ENCODE measurements at places on chromosomes 7 and 10. TPM values are rescaled to one million over a fixed set of nuclear protein-coding genes. Genes with fewer than 3 reads are reported as not detected.

UPK3B gene
- 1.9 TPM for total RNA-seq

HTR7 gene
- total RNA-seq: 0.38 TPM

C7orf57 gene
- 0.63 TPM for total RNA-seq

IDI2 gene
- not detected for total RNA-seq

GRCh38 chr10:32377458-32378259 is 30.7 kb upstream of the EPC1 start:
- no peaks in the 10 kb centered on the region for H3K36me3 ChIP-seq
- H3K4me3 ChIP-seq: peak overlapping the region; percentile 97
- H3K4me1 ChIP-seq: no peaks in the 10 kb centered on the region
- no peaks in the 10 kb centered on the region for H3K27me3 ChIP-seq

- no peaks in the 10 kb centered on the region for H3K27me3 ChIP-seq
- no peaks in the 10 kb centered on the region for H3K36me3 ChIP-seq
- no peak overlapping the region for H3K27ac ChIP-seq
- no peak overlapping the region for H3K4me3 ChIP-seq
- H3K4me1 ChIP-seq: no peaks in the 10 kb centered on the region
- no peak for DNase-seq
Observed at GRCh38 chr10:86830043-86830591, 73.7 kb downstream of the BMPR1A start.

GRCh38 chr7:5237286-5237685 is 45.5 kb upstream of the SLC29A4 start:
- H3K4me1 ChIP-seq: no peaks in the 10 kb centered on the region
- no peak overlapping the region for H3K4me3 ChIP-seq
- no peaks in the 10 kb centered on the region for H3K36me3 ChIP-seq
- H3K27ac ChIP-seq: no peak overlapping the region

GRCh38 chr10:112952282-112953173 is 2.5 kb downstream of the TCF7L2 start:
- no peaks in the 10 kb centered on the region for H3K36me3 ChIP-seq
- H3K4me1 ChIP-seq: peaks cover 25% of the 10 kb centered on the region
- no peaks in the 10 kb centered on the region for H3K27me3 ChIP-seq
- peak overlapping the region; percentile 83 for H3K4me3 ChIP-seq
- peak; percentile 53 for DNase-seq

DNA sequence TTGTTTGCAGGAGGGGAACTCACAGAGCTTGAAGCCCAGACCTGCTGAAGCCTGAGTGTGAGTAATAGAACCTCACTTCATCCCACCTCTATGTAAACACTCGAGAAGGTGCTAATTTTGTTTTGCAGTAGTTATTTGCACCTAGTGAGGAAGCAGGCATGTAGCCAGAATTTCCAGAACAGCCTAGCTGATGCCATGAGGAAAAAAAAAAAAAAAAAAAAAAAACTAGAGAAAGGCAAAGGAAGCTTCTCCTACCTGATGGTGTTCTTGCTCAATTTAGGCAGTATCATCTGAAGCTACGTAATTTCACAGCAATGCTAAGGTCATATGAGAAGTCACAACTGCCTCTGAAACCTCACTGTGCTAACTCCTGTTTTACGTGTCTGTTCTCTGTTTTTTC is 13.6 kb upstream of the GPR37 start:
- no peak for DNase-seq
- no peaks in the 10 kb centered on the region for H3K27me3 ChIP-seq
- no peak overlapping the region for H3K4me3 ChIP-seq
- H3K27ac ChIP-seq: no peak overlapping the region

- peaks cover 48% of the 10 kb centered on the region for H3K36me3 ChIP-seq
- no peaks in the 10 kb centered on the region for H3K4me1 ChIP-seq
- H3K27me3 ChIP-seq: no peaks in the 10 kb centered on the region
- no peak overlapping the region for H3K27ac ChIP-seq
Observed at GRCh38 chr10:110584006-110584405, 16.5 kb downstream of the SMC3 start.

GRCh38 chr7:141844256-141844655 is 3.0 kb upstream of the PRSS37 start:
- no peak overlapping the region for H3K27ac ChIP-seq
- DNase-seq: no peak
- H3K4me1 ChIP-seq: no peaks in the 10 kb centered on the region

- peak; percentile 48 for DNase-seq
- no peaks in the 10 kb centered on the region for H3K36me3 ChIP-seq
- H3K27me3 ChIP-seq: no peaks in the 10 kb centered on the region
- H3K4me1 ChIP-seq: no peaks in the 10 kb centered on the region
Observed at GRCh38 chr7:29442146-29442545, 121.5 kb upstream of the PRR15 start.

Data from kidney (tissue), 22 donors.